ENCODE measurements at places on chromosomes 3 and 15.

DNA sequence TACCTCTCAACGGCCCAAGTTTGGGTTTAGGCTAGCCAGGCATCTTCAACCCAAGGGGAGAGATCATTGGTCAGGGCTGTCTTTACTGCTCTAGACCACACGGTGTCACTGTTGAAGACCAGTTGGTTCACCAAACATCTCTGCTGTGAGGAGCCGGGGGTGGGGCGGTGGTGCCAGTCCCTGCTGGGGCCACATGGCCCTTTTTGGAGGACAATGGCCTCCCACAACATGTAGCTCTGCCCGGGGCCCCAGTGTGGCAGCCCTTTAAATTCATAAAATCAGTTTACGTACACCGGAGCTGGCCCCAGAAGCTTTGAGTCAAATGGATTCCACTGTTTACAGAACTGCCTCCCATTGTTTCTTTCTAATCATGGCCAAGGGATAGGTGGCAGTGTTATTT, 19.1 kb upstream of the TM4SF18 start:
- DNase-seq, result peak; percentile 67

DNA sequence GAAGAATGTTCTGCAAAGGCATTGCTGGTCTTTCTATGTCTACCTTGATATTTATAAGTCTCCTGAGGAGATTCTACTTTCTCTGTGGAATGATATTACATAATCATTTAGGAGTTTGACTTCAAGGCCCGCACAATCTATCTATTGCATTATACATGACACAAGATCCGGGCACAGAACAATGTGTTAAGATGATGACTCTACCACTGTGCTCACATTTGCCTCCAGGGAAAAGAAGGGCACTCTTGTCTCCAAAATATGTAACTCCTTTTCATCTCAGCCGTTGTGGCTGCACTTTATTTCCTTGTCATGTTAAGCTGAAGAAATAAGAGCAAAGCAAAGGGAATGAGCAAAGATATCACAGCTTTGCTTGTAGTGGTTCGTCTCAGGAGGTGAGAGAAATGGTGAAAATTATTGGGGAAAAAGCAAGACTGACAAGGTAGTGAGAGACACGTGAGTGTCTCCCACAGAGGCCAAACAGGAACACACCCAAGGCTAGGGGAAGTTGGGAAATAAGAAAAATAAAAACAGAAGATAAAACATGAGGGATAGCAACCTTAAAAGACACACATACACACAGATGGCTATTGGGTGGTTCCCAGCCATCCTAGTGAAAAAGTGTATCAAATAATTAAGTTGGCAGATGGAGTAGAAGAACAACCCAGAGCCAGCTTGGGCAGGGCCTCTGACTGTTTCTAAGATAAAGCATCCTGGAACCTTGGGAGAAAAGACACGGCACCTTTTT, 184.3 kb downstream of the P3H2 start:
- no peak for DNase-seq

- no peak for DNase-seq
Measured at GRCh38 chr3:149640976-149641728, 16.7 kb downstream of the WWTR1 start.

GRCh38 chr3:125052624-125053303, 3.0 kb downstream of the HEG1 start:
- DNase-seq, result no peak

DNA sequence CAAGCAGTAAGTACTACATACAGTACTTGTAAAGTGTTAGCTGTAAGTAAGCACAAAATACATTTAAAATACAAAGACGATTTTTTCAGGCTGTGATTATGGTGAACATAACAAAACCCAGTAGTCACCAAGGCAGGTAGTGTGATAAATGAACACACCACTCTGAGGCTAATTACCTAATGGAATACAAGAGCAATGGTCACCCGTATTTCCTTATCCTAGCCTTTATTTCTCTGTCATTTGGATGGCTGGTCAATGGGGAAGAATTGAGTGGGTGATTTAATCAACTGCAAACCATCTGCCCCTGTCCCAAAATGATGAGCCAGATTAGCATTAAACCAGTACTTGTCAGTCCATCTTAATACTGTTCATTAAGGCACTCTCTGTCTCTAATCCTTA, 89.2 kb upstream of the CGNL1 start:
- no peak for DNase-seq

DNA sequence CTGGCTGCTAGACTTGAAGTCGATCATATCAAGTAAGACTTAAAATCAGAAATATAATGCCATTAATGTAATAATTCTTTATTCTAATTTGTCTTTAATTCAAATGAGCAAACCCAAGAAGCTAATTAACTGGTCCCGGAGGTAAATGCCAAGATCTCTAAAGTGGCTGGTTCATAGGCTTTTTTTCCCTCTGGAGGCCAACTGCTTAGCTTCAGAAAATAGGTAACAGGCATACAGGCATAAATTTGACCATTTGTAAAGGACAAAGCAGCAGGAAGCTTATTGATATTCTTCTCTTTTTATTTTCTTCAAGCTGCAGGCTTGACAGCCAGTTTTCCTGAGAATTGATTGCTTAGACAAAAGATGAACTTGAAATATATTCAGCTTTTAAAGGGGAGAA, 158.6 kb upstream of the RAP2B start:
- DNase-seq, result no peak

DNA sequence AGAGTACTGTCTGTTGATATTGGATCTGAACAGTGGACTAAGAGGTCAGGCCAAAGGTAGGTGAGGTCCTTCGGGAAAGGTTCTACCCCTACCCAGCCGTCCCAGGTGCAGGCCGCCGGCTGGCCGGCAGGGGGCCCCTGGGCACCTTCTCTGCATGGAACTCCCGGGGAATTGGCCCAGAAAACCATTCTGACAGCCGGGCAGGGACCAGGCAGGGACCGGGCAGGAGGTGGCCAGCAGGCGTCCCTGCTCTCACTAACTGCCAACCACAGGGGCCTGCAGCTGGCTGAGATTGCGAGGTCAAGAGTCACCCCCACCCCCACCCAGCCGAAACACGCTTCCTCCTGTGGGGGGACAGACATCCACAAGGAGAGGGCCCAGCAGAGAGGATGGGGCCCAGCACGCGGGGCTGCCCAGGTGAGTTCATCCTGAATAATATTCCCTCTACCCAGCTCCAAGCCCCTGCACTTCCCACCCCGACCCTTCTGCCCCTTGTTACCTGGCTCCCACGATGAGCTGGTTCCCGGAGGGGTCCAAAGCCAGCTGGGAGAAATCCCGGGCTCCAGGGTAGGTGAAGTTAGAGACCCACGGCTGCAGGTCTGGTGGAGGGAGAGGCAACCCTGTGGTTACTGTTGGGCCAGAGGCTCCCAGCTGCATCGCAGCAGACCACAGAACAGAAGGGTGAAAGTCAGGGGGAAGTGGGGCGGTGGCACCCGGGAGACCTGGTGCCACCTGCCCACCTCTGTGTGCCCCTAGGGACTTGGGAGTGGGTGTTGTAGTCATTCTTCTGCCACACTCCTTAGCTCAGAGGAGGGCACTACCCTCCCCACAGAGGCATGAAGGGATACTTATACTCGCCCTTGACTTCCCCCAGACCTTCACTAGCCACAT, 84.4 kb downstream of the SEMA5B start:
- DNase-seq, result no peak

- DNase-seq, result no peak
Measured at GRCh38 chr3:126146525-126147146, 33.8 kb downstream of the ALDH1L1 start.

DNA sequence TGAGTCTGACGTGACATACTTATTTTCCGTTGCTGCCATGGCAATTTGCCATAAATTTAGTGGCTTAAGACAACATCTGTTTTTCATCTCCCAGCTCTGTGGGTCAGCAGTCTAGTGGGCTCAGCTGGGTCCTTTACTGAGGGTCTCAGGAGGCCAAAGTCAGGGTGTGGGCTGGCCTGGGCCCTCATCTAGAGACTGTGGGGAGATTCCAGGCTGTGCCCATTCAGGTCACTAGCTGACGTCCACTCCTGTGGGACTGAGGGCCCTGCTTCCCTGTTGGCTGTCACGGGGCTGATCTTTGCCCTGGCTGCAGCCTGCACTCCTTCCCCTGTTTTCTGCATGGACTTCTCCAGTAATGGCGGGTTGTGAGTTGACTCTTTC, 19.1 kb downstream of the FGD5 start:
- DNase-seq, result no peak

DNA sequence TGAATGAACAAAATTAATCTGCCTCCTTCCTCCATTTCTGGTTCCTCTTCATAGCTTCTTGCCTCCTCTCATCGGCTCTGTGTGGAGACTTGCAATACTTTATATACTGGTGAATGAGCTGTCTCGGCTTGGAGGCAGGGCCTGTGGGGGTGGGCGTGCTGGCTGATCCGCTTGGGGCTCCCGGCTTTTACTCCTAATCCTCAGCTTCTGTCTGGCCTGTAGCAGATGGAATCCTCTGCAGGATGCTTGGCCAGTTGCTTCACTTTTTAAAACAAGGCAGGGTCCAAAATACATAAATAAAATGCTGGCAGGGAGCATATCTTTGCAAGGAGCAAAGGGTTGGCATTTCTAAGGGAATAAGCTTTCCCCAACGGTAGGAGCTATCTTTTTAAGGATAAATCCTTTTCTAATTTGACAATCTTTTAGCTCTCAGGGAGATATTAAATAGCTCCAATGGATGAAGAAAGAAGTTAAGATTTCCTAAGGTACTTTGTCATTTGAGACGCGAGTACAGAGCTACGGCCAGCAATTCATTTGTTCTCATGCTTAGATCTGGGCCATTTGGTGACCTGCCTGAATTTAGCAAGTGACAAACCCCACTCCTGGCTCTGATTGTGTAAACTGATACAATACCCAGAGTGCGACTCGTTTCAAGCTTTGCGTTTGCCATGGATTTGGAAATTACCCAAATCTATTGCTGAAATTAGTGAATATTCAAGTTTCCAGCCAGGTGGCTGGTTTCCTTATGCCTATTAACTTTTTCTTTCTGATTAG, 18.9 kb downstream of the SV2B start:
- no peak for DNase-seq

GRCh38 chr3:169662843-169663160, 710 bp downstream of the MECOM start:
- no peak for DNase-seq

GRCh38 chr3:96994988-96995387, 180.6 kb downstream of the EPHA6 start:
- DNase-seq, result no peak

GRCh38 chr3:4666071-4666470, 172.9 kb downstream of the ITPR1 start:
- DNase-seq, result no peak

- DNase-seq, result no peak
Measured at GRCh38 chr3:67875858-67876257, 221.4 kb upstream of the SUCLG2 start.

GRCh38 chr3:115655761-115656282, 32.5 kb downstream of the GAP43 start:
- DNase-seq, result no peak

- DNase-seq, result no peak
Measured at GRCh38 chr3:78116874-78117273, 1077.0 kb downstream of the ROBO2 start.

GRCh38 chr3:83513677-83514076, 1445.1 kb upstream of the CADM2 start:
- no peak for DNase-seq

GRCh38 chr3:34582055-34582454, 783.6 kb downstream of the PDCD6IP start:
- DNase-seq, result no peak

GRCh38 chr3:8579096-8579495, 65.5 kb downstream of the SSUH2 start:
- no peak for DNase-seq

Measured in RWPE2 (cell line).